Suppressor macrophage (primary cell): ENCODE measurements at places on chromosomes 2 and 18.

- no peak for DNase-seq
Measured at GRCh38 chr2:10160203-10160955, 37.8 kb downstream of the RRM2 start.

- peak; percentile 66 for DNase-seq
Measured at GRCh38 chr2:174499371-174499770, 12.5 kb upstream of the GPR155 start.

DNA sequence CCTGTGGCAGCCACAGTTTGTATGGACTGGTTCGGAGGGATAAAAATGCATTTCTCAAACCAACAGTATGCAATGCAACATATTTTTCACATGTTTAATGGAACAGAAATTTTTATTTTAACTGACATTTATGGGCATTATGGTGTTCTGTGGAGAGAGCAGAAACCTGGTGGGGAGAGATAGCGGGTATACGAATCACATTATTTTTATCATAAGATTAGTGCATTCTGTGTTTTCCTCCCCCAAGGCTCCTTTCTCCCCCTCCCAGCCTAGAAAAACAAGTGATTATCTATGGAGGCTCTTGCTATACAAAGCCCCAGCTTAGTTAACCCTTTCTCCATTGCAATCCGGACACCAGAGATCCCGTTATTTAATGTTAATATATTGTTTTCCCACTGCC is 289.8 kb upstream of the PIK3C3 start:
- DNase-seq = no peak

GRCh38 chr2:120631236-120631635 is 104.4 kb upstream of the GLI2 start:
- DNase-seq = peak; percentile 15

DNA sequence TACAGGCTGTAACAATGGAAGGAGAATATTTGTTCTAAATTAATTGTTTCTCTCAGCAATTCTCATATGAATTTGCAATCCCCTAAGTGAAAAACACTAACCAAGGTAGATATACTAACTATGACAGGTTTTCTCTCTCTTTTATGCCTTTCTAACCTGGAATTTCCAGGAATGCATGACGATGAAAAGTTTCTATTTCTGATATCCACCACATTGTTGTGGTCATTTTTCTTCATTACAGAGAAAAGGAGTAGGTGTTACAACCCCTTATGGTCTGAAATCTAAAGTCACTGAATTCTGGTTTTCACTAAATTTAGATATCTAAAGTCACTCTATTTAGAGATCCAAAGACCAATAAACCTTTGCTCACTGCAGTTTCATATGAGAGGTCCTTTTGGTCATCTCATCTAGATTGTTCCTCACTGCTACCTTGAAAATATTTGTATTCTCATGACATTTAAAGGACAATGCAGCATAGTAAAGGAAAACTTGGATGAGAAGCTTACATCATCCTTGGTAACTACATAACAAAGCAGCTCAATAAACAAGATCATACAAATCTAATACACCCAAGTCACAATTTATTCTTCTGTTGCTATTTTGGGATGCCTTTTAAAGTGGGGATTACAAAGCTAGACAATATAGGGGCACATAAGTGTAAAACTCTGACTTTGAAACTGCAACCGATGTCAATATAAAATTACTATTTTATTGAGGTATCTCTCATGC is 85.8 kb downstream of the TCF4 start:
- DNase-seq = no peak

DNA sequence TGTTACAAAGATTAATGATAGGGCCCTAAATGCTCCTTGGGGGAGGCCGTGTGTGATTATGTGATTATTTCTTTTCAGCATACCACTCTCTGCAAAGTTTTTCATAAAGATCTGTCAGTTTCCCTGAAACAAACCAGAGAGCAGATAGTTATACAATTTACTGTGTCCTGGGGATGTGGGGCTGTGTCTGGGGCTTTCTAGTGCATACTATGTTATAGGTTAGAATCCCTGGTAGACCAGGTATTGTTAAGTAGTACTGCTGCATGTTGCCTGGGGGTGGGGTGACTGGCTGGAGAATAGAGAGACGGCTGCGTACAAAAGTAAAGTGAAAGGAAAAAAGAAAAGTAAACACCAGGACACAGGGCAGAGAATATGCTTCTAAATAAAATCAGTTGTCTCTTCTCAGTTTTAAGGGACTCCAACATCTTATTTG is 3.3 kb upstream of the CCBE1 start:
- DNase-seq = no peak

DNA sequence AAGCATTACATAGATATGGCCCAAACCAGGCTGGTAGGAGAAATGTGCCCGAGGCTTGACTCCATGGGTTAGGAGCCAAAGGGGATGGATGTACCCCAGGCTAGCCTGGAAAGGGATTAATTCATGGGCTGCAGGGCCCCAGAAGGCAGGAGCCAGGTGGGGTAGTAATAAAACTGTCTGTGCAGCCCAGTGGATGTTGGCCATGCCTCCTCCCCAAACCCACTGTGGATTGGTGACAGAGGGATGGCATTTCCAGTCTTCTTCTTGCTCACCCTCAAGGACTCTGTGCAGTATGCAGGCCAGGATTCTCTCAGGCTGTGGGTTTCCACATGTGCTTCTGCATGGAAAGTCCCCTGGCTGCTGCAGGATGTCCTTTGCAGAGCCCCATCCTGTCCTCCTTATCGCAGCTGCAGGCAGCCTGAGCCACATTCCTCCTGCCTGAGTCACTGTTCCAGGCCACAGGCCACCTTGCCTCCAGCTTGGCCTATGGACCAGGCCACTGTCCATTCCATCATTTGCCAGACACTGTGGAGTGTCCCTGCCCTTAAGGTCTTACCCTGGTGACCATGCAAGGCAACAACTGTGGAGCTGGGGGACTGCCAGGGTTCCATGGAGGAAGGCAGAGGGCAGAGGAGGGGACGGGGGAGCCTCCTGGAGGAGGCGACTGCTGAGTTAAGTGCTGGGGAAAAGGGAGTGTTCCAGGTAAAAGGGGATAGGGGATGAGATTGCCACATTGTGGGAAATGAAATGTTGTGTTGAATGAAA is 38.9 kb downstream of the INO80C start:
- no peak for DNase-seq

GRCh38 chr18:58241877-58242276 is 197.9 kb downstream of the NEDD4L start:
- DNase-seq = no peak

- no peak for DNase-seq
Measured at GRCh38 chr2:24181849-24182248, 7.0 kb downstream of the FAM228A start.

DNA sequence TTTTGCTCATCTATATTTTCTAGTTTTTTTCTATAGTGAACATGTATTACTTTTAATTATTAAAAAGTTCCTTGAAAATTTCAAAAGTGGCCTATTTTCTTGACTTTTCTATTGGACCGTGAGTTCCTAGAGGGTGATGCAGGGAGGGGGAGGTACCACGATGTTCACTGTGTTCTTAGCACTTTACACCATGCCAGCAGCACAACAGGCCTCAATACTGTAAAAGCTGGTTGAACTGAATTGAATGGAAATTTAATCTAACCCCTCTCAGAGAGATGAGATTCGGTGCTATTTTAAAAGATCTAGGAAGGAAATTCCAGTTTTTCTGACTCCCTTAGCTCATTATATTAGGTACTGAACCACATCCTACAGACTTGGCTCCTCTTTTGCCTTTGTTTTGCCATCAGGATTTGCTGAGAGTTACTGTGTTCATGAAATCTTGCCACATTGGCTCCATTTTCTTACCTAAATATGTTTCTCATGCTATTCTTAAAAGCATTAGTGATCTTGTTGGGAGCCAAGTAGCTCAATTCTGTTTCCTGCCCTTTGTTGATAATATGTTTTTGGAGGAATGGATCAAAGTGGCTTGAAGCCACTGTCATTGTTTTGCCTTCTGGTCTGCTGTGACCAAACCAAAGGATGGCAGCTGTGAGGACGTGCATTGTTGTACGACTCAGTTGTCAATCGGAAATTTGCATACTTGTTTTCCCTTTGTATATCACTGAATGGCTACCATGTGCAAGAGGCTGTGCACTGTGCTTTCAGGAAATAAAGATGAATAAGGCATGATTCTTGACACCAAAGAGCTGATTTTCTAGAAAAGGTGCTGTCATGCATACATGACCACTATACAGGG is 25.3 kb downstream of the MYO1B start:
- DNase-seq = no peak

- DNase-seq = no peak
Measured at GRCh38 chr18:57743008-57743407, 60.1 kb downstream of the ATP8B1 start.

DNA sequence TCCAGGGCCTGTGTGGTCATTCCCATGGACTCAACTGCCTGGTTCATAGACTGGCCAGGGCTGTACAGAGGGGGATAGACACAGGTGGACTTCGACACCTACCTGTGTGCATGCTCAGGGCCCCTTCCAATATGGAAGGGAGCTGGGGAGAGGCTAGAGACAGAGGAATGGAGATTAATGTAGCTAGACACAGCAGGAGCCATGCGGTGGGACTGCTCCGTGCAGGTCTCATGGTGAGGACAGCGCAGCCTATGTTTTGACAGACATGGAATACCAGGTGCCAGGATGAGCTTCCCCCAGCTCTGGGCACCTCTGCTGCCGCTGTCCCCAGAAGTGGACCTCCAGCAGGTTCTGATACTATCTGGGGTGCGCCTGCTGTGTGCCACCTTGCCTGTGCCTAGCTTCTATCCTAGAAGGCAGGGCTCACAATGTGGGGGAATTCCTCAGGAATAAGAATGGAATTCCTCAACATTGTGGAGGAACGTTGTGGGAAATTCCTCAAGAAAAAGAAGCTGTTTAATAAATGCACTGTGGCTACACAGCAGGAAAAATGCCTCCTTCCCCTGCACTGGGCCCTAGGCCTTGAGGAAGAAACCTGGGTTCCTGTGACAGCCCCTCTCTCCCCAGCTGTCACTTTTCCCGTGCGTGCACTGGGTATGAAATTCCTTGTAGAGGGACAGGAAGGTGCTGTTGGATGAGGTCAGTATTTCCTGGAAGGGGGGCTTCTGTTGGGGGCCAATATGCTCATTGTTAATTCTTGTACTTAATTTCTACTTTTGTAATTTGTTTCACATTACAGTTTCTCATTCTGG is 7.3 kb downstream of the IL1R1 start:
- DNase-seq = no peak

DNA sequence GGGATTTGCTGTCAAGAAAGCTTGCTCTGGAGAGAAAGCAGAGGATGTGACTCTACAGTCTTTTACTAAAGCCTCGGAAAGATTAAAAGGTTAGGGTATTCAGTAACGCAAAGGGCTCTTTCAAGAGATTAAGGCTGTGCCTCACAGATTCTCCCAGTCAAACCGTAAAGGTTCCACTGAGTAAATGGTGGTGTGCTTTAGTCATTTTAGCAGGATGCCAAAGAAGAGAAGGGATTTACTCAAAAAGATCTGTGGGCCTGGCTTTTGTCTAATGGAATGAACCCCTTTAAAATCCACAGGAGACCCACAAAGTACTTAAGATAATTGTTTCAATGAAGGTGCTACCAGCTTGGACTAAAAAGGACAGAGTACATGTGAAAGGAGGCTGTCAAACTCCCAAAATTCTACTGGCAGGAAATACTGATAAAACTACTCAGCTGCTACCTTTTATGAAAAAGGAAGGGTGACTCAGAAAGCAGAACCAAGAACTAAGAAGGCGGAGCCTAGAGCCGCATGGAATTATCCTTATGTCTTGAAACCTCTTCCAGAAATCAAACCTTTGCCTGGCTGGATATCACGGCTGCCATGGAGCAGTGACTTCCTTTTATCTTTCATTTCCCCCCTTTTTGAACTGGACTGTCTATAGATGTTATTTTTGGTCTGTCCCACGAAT is 670.2 kb upstream of the ZEB2 start:
- DNase-seq = peak; percentile 44

DNA sequence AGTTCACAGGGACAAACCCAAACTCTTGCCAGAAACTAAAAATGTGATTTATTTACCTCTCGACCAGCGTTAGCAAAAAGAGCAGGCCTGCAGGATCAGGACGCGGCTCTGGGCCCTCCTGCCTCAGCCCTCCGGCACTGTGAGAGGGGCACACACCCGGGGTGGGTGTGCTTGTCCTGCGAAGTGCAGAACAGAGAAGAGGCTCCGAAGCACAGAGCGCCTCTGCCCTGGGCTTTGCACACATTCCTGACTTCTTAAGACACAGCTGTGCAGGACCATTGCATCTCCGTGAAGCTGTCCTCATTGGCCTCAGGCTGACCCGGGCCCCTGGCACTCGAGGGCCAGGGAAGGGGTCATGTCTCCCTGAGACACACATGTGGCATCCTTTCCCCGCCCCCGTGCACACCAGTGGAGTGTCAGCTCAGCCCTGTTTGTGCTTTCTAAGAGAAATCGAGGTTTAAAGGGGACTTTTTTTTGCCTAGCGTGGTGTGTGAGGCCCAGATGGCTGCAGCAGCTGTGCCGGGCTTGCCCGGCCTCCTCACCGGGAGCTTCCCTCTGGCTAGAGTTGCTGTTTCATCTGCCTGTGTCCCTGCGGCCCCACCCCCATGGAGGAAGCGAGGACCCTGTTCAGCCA is 9.9 kb upstream of the NFATC1 start:
- DNase-seq = no peak

DNA sequence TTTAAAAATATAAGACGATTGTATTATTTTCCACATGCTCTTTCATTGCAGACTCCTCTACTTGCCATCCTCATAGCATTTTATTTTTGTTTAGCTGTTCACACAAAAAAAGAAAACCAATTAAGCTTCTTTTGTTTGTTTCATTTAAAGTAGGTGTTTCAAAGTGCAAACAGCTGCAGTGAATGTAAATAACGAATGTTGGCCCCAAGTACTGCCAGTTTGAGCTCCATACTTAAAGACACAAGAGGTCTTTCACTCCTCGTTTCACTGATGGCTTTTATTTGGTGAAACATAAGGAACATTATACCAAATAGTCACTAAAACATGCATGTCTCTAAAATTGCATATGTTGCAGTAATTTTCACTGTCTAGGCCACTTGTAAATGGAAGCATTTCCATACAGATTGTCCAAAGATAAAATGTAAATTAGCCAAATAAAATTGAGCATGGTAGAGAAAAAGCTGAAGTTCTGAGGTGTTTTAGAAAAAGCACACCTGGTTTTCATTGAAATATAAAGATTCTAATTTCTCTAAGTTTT is 253.4 kb downstream of the TMX3 start:
- no peak for DNase-seq

GRCh38 chr2:68790600-68790999 is 56.0 kb downstream of the ARHGAP25 start:
- no peak for DNase-seq

GRCh38 chr2:134677856-134678756 is 40.7 kb downstream of the TMEM163 start:
- DNase-seq = peak; percentile 21

DNA sequence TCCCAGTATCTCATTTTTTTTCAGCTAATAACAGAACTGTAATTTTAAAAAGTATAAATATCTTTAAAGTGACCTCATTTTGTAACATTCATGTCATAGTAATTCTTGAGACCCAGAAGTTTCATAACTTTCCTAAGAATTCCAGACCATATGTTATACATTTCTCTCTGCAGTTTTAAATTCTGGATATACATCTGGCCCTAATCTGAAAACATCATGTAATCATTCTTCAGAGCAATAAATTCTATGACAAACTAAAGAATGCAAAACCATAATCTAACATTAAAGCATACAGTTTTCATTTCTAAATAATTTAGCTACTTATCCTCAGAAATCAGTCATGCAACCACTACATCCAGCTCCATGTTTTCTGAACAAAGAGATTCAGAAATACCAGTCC is 198.3 kb upstream of the SLC35G4 start:
- no peak for DNase-seq

- no peak for DNase-seq
Measured at GRCh38 chr2:17069564-17069963, 403.9 kb upstream of the CYRIA start.
